ENCODE measurements at places on chromosomes 2 and 18.

DNA sequence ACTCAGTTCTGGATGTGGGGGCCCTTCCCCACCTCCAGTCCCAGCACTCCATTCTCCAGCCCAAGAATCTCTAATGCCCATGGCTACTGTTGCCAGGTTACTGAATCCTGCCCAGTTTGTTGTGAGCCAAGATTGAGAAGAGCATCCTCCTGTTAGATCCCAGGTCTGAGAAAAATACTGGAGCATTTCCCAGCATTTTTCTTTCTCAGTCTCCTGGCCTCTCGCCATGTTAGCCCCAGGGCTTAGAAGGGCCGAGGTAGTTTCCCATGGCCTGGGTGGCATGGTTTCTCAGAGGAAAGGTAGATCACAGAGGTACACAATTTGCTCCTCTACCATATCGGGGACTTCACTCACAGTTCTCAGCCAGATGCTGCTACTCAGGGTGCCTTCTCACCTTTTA, 135.7 kb downstream of the OTX1 start:
- DNase-seq: no peak

- DNase-seq: no peak
These were observed 101.3 kb downstream of the TPO start for GRCh38 chr2:1514391-1515072.

GRCh38 chr2:223203971-223204929, 152.3 kb downstream of the KCNE4 start:
- no peak for DNase-seq

- DNase-seq: no peak
These were observed 68.1 kb upstream of the ITPRID2 start for GRCh38 chr2:181823405-181823804.

DNA sequence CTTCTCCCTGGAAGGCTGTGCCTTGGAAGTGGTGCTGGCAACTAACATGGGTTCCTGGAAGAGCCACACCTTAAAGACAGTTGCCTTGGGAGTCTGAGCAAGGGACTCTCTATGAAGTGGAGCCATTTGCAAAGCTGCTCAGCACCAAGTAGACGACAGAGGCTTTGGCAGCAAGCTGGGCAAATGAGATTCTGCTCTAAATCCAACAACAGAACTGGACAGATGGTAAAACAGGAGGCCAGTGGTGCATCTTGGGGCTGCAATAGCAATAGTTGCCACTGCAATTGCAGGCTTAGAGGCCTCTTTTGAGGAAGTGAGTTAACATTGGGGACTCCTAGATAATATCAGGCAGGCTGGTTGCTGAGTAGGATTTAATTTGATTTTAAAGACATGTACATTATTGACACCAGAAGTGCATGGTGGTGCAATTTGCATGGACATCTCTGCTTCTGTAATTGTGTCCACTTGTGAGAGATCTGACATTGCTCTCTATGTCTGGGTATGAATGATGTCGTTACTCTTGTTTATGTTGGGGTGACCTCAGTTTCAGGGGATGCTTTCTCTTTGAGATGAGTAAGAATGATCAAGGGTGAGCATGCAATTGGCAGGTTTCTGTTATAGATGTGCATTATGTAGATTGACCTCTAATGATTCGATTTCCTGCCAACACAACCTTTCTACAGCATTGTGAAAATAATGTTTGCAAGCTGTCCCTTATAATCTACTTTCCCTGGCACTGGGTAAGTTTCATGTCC, 568.3 kb upstream of the MEX3C start:
- no peak for DNase-seq

GRCh38 chr2:51812138-51812866, 780.4 kb upstream of the NRXN1 start:
- DNase-seq: no peak

DNA sequence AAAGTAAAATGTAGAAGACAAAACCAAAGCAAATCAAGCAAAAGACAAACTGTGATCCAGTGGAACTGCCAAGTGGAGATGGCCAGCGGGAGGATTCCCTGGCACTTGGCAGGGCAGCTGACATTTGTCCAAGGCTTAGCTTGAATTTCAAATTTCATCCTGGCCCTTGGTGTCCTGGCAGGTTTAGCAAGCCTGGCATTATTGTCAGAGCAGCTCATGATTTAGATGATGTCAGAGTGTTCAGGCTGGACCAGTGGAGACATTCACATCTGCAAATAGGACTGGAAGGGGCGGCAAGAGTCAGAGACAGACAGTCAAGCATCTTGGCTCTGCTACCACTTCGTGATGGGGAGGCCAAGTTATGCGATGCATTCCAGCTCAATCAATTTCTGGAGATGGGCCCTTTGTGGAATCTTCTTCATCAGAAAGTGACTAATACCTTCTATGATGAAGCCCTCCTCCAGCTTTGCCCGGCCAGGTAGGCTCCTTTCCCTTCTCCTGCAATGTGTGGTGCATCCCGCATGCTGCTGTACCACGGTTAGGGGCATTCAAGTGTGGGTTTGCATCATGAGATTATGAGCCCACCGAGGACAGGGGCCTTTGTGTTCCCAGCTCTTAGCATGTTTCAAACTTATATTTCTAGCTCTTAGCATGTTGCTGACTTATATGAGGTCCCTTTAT, 199.7 kb downstream of the ANKRD30B start:
- DNase-seq: no peak

- DNase-seq: no peak
These were observed 450.2 kb downstream of the ERBB4 start for GRCh38 chr2:212088353-212088752.

DNA sequence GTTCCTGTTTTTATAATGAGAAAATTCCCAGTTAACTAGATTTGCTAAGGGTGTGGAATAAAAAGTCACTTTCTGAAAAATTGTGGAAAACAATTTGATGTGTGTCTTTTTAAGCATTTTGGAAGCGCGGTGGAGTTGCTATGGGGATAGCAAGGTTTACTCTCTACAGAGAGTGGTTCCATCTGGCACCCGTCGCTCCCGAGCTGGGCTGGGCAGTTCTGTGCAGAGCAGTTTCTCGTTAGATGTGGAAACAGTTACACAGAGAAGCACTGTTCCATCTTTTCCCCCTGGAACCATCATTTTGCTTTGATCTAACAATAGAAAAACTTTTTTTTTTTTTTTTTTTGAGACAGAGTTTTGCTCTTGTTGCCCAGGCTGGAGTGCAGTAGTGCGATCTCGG, 17.4 kb downstream of the LDLRAD4 start:
- DNase-seq: peak; percentile 44

DNA sequence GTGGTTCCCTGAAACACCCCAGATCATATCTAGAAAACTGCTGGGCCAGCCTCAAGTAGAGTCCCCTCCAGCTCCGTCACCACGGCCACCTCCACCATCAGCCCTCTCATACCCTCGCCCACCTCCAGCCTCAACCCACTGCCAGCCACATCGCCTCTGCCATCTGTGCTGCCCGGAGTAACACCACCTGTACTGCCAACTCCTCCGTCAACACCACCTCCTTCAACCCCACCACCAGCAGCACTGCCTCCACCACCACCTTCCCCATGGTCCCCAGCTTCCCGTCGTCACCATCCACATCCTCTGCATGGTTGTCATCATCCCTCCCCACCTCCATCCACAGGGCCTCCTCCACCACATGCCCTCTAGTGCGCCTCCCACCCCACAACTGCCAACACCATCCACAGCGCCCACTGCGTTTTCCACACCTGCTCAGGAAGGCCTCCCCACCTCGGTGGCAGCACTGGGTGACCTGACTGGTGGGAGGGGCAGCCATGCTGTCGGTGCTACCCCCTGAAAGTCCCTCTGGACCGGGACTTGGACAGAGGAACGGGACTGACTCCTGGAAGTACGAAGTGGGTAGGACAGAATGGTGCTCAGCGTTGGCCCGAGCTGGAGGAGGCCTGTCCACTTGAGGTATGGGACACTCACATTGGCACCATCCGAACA, 1.6 kb downstream of the SNED1 start:
- DNase-seq: no peak

DNA sequence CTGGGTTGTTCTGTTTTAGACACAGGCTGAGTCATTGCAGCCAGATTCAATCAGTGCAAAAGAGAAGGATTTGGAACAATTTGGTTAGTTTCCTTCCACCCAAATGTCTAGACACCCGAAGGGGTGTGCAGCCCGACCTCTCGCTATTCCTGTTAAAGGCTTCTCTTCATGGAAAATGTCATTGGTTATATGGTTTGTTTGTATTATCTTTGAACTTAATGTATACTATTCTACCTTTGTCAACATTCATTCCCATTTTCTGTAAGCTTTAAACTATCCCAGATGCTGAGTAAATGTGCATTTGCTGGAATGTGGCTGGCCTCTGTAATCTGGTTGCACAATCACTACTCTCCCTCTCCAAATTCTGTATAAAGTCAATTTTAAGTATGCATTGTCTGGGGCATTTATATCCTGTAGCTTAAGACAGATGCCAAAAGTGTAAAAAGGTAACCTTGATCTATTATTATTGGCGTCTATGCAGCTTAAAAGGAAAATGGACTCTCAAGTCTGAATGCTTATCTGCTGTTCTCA, 80.4 kb upstream of the RND3 start:
- DNase-seq: no peak

GRCh38 chr2:238869293-238870124, 21.6 kb downstream of the TWIST2 start:
- DNase-seq: no peak

DNA sequence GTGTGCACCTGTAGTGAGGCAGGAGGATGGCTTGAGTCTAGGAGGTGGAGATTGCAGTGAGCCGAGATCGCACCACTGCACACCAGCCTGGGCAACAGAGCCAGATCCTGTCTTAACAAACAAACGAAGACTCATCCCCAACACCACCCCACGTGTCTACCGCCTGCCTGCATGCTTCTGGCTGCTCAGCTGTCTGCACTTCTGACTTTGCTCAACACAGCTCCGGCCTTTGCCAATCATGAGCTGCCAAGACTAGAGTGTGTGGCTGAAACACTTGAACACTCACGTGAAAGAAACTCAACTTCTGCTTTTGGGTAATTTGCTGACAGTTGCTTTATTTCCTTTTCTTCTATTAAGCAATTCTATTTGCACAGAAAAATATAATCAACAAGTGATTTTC, 32.1 kb upstream of the SP3 start:
- no peak for DNase-seq

- DNase-seq: no peak
These were observed 780.0 kb downstream of the CNTNAP5 start for GRCh38 chr2:124805060-124805459.

DNA sequence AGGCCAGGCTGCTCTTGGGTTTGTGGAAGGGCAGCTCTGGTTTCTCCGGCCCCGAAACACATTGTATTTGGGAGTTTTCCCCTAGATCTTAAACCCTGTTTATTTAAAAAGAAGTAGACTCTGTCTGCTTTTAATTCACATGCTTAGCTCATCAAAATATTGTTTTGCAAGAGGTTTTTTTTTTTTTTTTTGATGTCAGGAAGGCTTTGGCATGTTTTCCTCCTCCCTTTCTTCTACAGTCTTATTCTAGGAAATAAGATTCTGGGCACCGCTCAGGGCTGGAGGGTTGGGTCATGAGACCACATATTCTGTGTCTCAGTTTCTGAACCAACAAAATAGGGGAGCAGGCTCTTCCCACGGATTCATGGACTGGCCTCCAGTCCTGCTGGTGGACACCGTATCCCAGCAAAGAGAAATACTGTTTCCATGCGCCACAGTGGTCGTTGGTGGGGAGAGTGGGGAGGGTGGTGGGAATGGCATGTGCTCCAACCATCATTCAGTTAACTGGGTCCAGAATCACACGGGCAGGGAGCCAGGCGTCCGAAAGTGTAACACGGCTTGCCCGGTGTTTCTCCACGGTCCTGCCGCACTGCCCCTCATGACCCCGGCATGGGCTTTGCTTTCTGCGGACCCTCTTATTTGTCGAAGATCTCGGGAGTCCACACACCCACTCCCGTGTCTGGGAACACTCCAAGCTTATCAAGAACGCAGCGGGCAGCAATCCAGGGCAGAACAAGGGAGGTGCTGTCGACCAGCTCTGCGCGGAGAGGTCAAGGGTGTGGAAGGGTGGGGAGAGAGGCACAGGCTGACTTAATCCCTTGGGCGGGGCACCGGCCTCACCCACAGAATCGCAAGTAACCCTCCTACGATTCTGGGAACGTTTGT, 176.7 kb downstream of the GLI2 start:
- DNase-seq: no peak

GRCh38 chr18:38563396-38563980, 997.9 kb upstream of the CELF4 start:
- DNase-seq: no peak

DNA sequence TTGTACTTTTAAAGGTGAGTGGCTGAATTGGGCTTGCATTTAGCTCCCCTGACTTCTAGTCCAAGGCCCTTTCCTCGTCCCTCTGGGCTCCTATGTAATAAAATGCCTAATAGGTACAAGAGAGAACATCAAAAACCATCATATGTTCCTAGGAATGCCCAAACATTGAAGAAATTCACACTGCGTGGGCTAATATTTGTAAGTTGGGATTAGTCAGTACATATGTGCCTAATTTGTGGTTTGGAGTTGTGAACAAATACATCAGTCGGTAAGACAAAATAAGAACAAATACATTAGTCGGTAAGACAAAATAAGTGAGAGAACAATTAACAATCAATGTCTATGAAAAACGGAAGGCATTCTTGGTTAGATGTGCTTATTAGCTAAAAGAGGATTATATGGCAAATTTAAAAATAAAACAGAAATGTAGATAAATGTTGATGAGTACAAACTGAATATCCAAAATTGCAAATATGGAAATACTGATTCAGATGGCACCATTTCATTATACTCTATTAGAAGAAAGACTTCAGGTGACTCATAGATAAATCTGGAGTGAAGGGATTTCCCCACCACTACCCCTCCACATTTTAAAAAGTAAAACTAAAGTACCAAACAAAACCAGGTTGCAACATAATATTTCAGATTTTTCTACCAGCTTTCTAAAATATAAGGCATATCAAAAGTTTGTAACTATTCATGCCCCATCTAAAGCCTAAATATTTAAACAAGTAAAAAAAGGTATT, 325.4 kb downstream of the ZEB2 start:
- no peak for DNase-seq

DNA sequence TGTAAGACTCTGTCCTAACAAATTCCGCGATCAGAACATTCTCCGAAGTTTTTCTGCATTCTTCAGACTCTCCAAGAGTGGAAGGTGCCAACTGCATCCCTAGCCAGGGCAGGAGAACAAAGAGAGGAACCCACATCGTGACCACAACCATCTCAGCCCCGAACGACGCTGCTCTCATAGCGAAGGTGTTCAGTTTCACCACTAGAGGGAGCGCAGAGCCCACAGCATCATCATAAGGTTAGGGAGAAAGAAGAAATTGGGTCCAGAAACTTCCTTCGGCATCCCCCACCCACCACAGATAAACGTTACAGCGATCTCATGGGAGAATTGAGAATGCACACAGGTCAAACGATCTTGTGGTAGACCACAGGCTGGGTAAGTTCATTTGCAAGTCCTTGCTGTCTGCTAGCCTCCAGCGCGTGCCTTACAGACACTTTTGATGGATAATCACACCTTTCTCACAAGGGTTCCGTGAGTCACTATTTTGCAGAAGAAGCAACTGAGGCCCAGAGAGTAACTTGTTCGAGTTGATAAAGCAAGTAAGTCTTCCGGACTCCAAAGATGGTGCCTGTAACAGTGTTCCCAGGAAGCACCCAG, 53.7 kb upstream of the ARL4C start:
- no peak for DNase-seq

- DNase-seq: no peak
These were observed at the start of gene NEURL3 for GRCh38 chr2:96505231-96505889. TSS of gene NEURL3 (minus strand) at chr2:96505357. CDS start at chr2:96505286, 71 bp downstream.

GRCh38 chr2:179017773-179018357, 32.1 kb downstream of the CCDC141 start:
- DNase-seq: no peak

Data from cerebellar nuclear complex (tissue), 1 donor.